Karpas-422 (cell line): ENCODE measurements at places on chromosomes 5 and 9. TPM values are rescaled to one million over a fixed set of nuclear protein-coding genes. Genes with fewer than 3 reads are reported as not detected.

DNA sequence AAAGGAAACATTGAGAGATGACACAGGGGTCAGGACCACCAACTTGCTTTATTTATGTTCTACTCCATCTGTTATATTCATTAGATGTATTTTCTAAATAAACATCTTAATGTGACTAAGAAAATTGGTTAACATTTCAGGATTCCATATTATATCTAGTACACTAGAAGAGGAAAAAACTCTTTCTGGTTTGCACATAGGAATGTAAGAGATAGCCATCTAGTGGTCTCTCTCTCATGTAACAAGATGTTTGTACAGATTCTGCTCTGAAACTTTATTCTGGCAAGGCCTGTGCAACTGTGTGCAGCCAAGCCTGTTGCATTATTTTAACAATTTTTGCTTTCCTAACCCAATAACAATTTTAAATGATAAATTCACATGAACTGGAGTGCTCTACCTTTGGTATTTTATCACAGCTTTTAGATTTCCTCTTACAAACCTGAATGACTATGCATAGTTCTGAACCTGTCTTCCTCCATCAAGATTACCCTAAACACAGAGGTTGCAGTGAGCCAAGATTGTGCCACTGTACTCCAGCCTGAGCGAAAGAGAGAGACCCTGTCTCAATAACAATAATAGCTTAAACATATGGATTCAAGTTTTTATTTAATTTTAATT, 148.2 kb downstream of the GIN1 start:
- no peaks in the 10 kb centered on the region for H3K4me1 ChIP-seq
- no peak overlapping the region for H3K4me3 ChIP-seq
- H3K27ac ChIP-seq: no peak overlapping the region
- DNase-seq: peak; percentile 53
- no peaks in the 10 kb centered on the region for H3K27me3 ChIP-seq
- H3K36me3 ChIP-seq: no peaks in the 10 kb centered on the region

DNA sequence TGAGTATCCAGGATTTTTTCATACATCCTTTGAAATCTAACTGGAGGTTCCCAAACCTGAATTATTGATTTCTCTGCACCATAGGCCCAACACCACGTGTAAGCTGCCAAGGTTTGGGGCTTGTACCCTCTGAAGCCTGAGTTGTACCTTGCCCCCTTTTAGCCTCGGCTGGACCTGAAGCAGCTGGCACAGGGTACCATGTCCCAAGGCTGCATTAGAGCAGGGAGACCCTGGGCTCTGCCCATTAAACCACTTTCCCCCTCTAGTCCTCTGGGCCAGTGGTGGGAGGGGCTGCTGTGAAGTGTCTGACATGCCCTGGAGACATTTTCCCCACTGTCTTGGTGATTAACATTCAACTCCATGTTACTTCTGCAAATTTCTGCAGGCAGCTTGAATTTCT, 532.9 kb upstream of the NUDT12 start:
- H3K27me3 ChIP-seq: no peaks in the 10 kb centered on the region
- H3K4me1 ChIP-seq: no peaks in the 10 kb centered on the region
- H3K4me3 ChIP-seq: no peak overlapping the region
- no peaks in the 10 kb centered on the region for H3K36me3 ChIP-seq
- no peak for DNase-seq

DNA sequence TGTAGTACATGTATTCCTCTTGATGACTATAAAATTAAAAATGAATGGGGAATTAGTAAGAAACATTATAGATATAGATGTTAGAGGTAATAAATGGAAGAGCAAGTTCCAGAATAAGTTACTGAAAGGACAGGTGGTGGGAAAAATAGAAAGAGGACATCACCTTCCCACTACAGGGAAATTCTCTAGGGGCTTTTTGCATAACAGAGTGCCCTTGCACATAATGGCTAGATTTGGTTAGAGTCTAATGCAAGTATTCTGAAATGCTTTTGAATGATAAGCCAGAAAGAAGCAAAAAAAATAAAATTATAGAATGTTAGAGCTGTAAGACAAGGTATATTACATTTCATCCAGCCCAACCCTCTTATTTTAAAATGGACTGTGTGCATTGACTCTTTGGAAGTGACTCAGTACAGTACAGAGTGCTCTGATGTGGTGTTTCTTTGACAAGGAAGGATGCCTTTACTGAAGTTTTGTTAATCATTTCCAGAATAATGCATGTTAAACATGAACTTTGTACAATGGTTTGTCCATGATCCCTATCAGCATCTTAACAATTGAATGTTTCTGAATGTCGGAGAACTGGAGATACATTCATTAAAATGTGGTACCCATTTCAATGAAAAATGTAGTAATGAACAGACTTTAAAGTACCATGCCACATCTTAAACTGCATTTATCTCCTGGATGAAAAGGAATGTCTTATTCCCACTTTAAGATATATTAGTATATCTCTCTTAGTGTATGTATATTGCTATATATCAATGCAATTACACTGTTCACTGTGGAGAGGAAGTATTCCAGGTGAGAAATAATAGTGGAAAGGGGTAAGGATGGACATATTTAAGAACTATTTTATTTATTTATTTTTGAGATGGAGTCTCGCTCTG, 391.1 kb downstream of the ADGRV1 start:
- DNase-seq: no peak
- H3K4me3 ChIP-seq: no peak overlapping the region
- no peaks in the 10 kb centered on the region for H3K36me3 ChIP-seq
- no peak overlapping the region for H3K27ac ChIP-seq

DNA sequence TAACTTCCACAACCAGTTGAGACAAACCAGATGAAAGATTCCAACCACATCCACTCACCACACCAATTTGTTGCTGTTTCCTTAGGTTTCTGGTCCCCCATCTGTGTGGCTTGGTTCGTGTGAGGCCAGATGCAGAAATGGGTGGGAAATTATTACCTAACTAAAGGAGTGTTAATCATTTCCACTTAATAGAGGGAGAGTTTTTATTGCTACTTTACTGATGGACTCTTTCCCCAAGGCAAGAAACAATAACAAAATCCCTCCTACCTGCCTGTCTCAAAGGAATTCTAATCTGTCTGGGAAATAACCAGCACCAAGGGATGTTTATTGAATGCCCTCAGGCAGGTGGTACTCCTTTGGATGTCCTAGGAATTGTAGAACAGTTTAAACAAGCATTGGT, 76.3 kb downstream of the TMEM167A start:
- H3K27me3 ChIP-seq: no peaks in the 10 kb centered on the region
- no peaks in the 10 kb centered on the region for H3K4me1 ChIP-seq
- no peaks in the 10 kb centered on the region for H3K36me3 ChIP-seq
- H3K27ac ChIP-seq: no peak overlapping the region
- no peak overlapping the region for H3K4me3 ChIP-seq

Gene ENHO
- total RNA-seq: 14.1 and 16.0 TPM in 2 replicates

Gene OR13C9
- total RNA-seq: not detected in 2 replicates

Gene SPATA31C1
- total RNA-seq: not detected in 2 replicates

Gene PCDHGA10
- total RNA-seq: 8.5 and 11.2 TPM in 2 replicates
